ENCODE measurements at places on chromosomes 1 and 21. TPM values are rescaled to one million over a fixed set of nuclear protein-coding genes. Genes with fewer than 3 reads are reported as not detected.

The PIK3R3 gene
- polyA plus RNA-seq: 32.3 TPM

The PLK3 gene
- polyA plus RNA-seq: 5.9 TPM

The CLCNKA gene
- polyA plus RNA-seq: 29.5 TPM

DNA sequence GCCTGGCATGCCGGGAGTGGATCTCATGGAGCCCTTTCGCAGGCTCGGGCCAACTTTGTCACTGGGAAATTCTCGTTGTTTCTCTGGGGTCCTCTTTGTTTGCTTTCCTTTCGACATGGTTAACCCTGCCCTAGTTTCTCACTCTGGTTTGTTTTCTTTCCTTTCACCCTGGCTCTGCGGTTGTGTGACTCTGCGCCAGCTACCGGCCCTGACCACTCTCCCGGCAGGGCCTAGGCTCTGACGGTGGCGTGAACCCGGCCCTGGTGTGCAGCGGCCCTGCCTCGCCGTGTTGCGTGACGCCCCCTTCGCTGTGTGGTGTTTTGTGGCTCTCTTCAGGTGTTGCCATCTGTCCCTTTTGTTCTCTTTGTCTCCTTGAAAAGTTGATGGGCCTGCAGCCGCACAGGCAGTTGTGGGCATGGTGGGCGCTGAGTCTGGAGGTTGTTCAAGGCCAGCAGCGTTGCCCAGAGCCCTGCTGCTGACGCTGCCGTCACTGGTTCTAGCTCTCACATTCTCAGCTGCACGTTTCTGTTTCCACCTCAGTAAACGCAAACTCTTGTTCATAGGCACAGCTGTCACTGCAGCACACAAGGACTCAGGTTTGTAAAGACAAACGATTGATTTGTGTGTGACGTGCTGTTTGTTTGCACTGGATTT lies 64.6 kb upstream of the DIP2A start:
- no peak for DNase-seq

DNA sequence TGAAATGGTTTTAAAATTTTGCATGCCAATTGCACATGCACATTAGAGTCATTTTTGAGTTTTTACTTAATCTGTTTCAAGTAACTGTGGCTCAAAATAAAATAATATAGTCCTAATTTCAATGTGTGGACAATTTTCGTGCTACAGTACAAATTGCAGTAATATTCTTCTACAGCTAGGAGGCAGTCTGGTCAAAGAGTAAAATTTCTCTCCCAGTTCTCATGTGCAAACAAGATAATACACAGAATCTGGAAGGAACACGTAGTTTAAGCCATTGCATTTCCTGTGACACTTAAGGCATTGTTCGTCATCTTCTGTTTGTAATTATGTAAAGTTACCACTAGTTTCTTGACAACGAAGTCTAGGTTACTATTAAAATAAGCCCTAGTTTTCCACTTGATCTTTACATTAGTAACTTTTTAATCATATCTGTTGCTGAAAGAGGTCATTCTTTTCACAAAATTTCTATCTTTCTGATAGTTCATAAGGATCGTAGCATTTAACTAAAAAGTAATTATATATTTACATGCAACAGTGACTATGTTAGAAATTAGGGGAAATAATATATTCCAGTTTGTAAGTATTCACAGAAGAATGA lies 28.9 kb downstream of the ODR4 start:
- no peak for DNase-seq

DNA sequence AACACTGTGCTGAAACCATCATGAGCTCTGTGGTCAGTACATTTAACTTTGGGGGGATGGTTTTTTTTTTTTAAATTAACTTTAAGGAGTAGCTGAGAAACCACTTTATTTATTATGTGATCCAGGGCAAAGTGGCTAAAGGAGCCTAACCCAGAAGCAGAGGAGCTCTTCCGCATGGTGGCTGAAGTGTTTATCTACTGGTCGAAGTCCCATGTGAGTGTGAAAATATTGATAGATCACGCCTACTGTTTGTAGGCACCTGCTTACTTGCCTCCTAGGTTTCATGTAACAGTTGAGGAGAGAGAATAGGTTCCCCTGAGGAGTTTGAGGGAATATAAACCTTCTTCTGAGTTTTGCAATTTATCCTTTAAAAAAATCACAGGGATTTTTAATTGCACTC lies 181.4 kb downstream of the ZP4 start:
- DNase-seq: no peak

DNA sequence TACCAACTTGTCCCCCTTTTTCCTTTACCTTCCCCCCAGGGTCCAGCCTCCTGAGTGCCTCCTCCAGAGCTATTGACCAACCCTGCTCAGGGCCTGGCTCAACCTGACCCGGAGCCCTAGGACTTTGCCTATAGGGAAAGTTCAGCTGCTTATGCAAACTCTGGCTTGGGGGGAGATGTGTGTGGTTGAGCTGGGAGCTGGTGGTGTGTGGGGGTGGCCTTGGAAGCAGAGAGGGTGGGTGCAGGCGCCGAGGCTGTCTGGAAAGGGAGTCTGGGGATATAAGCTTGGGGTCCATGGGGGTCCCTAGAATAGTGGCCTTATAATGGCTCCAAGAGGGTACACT lies 14.1 kb downstream of the KCNQ4 start:
- no peak for DNase-seq
